ENCODE measurements at places on chromosomes 7 and 10.

GRCh38 chr10:119562097-119562496 is 19.6 kb upstream of the RGS10 start:
- DNase-seq = no peak

DNA sequence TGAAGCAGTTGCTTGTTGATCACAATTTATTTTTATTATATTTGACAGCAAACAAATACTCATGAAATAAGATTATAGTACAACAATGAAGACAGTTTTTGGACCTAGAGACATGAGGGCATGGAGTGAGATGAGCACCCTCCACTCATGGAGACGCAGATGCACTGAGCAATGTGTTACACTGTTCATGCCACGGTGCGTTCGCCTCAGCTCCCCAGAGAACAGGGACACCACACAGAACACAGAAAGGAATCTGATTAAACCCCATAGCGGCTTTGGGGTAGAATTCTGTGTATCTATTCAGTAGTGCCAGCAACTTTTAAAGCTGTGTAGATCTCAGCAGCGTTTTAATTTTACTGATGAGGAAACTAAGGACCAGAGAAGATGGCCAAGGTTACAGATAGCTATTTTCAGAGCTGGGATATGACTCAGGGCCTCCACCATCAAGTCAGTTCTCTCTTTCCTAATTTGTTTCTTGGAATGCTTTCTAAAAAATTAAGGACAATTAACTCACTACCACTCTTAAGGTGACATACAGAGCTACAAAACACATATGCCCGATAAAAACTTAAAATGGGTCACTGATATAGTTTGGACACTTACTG is 33.6 kb downstream of the FAM25A start:
- no peak for DNase-seq

- DNase-seq = no peak
Measured at GRCh38 chr10:3666525-3667302, 118.3 kb downstream of the KLF6 start.

- no peak for DNase-seq
Measured at GRCh38 chr7:85167636-85168035, 19.2 kb downstream of the SEMA3D start.

DNA sequence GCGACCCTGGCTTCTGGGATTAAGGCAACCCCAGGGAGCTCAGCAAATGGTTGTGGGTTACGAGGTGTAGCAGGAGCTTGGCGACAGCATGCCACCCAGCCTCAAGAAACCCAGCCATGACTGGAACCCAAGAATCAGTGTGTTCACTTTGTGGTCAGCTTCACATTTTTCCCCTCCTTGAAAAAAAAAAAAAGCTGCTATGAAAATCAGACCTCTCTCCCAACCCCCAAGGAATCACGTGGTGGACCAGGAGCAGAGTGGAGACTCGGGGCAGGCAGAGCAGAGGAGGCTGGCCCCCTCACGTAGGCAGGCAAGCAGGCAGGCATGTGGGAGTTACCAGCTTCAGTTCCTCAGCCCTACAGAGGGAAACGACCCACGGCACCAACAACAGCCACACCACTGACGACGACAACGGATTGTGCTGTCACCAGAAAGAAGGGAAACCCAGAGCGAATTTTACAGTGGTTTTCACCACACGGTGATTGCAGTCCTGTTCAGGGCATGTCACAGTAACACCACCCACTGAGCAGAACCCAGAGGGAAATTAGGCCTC is 203.4 kb downstream of the SLC25A13 start:
- DNase-seq = no peak

DNA sequence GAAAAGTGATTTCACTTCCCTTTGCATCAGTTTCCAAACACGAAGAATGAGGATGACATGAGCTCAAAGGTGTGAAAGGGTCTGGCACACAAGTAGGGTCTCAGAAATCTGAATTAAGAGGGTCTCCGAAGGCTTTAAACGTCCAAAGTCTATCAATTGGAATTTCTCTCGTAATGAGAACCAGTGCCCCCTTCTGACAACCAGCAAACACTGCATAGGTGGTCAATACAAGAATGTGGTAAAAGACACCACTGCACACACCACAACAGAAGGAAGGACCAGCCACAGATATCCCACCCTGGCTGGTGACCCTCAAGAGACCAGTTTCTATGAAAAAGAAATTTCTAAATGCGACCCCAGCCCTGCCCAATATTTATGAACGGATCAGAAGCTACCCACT is 78.1 kb downstream of the CALN1 start:
- no peak for DNase-seq

- no peak for DNase-seq
Measured at GRCh38 chr10:5996696-5997095, 19.4 kb upstream of the IL15RA start.

DNA sequence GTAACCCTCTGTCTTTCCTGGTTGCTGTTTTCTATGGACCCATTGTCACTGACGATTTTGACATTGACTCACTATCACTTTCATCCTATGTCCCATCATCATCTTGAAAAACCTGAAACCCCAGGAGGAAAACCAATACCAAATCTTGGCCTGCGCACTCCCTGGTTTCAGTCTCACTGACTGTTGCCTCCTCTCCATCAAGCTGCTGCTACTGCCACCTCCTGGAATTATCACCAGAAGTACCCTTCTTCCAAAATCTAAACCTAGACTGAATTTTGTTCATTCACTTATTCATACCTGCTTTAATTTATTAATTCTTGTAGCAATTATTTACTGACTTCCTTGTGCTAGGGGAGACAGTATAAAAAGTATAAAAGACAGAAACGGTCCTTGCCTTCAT is 44.5 kb upstream of the ACBD5 start:
- no peak for DNase-seq

DNA sequence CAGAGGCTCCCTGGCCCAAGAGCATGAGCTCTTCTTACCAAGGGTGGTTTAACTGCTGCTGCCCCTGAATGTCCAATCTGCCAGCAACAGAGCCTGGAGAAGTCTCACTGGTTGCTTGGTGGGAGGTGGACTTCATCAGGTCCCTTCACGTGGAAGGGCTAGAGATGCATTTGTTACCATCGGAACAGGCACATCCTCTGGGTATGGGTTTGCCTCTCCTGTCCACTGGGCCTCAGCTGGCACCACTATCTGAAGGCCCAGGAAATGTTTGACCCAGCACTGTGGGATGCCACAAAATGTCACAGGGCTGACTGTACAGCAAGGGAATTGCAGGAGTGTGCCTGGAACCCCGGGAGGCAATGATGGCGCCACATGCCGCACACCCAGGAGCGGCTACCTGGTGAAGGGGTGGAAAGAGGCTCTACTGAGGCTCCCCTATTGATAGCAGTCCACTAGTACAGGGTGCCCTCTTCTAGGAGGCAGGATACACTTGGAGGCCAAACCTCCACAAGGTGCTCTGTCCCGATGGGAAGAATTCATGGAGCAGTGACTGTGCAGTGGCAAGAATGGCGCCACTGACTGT is 603.1 kb upstream of the MGMT start:
- DNase-seq = no peak

GRCh38 chr7:55235115-55235514 is 130.0 kb upstream of the LANCL2 start:
- no peak for DNase-seq

DNA sequence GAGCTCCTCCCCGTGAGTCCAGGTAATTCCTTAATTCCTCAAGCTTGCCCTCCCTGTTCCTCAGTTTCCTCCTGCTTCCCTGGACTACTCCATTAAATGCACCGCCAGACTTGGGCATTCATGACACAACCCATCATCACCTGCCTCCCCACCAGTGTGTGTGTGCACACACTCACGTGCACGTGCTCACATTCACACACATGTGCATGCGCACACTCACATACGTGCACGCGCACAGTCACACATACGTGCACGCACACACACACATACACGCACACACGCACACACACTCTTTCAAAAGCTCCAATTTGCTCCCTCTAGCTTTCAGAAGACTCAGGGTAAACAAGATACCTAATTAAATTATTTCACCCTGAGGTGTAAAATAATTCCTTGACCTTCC is 216.7 kb downstream of the FAM107B start:
- DNase-seq = no peak

DNA sequence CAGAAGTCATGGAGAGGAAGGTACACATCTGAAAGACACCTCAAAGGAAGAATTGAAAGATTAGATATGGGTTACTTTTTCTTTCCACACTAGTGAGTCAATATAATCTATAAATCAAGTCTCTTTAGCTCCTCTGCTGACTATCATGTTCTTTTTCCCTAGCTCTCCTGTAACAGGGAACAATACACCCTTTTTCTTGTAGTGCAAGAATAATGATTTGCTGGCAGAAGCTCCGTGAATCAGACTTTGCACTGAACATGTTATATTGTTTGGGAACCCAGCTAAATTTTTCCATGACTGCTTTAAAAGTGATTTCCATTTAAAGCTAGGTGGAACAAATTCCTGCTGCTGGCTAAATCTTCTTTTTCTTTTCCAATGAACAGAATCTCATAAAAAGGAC is 756.6 kb upstream of the C7orf33 start:
- DNase-seq = no peak

DNA sequence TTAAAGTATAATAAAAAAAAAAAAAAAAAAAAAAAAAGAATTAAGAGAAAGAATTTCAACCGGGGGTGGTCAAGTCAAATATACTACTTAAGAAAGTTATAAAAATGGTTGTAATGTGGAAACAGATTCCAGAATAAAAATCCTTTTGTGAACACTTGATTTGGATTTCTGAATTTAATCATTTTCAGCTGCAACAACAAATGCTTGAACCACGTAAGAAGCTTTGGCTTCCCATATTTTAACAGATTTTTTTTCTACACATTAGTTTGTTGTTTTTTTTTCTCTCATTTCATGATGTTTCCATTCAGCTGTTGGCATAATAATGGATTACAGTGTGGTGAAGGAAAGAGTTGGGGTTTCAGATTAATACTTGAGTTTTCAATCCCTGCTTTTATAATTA is 137.3 kb upstream of the AGR3 start:
- no peak for DNase-seq

- no peak for DNase-seq
Measured at GRCh38 chr10:100647928-100648327, 97.5 kb upstream of the PAX2 start.

- no peak for DNase-seq
Measured at GRCh38 chr7:32661501-32661900, 166.2 kb downstream of the AVL9 start.

DNA sequence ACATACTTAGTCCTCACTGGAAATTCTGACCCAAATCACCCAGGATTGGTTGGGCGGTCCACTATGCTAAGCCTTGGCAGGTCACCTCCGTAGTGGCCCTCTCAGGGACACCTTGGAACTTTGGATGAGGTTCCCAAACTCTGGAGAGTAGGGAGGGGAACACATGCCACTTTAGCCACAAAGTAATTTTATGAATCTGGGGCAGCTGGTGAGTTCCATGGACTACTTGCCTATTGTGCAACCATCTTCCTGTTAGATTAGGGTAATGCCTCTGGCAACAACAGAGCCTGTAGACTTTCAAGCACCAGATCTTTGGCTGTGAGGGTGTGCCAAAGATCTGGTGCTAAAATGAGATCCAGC is 77.7 kb downstream of the ITGB8 start:
- DNase-seq = no peak

DNA sequence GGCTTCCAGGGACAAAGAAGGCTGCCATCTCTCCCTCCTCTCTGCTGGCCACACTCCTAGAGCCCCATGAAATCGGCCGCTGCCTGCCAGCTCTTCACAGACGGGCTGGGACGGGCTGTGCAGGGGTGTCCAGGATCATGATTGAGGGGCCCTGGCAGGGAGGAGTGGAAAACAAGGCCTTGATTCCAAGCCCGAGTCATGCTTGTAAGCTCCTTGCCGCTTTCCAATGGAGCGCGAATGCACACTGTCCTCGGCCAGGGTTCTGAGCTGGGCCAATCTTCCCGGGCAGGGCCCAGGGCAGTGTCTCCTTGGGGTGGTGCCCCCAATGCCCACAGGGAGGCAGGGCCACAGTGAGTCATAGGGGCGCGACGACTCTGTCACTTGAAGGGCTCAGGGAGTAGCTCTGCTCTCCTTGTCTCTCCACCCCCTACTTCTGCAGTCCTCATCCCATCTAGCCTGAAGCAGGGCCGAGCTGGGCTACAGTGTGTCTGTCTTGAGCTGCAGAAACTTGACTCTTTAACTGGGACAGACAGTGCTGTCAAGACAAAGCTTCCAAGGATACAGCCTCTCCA is 186.2 kb upstream of the SVIL start:
- no peak for DNase-seq

GRCh38 chr10:115866691-115867090 is 406.3 kb downstream of the GFRA1 start:
- no peak for DNase-seq

DNA sequence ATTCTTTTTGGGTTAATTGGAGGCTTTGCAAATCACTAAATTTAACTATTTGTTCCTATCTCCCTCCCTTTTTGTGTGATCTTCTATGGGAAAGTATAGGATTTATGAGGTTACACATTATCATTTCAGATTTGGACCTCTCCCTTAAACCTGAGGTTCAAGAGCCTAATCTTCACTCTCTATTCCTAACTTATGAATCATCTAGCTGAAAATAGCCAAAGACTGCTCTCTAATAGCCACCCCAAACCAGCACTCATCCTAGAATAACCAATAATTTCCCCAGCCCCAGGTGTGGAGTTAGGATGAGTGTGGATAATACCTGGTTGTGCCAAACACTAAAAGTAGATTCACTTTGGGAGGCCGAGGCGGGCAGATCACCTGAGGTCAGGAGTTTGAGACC is 499.2 kb downstream of the GFRA1 start:
- DNase-seq = no peak

DNA sequence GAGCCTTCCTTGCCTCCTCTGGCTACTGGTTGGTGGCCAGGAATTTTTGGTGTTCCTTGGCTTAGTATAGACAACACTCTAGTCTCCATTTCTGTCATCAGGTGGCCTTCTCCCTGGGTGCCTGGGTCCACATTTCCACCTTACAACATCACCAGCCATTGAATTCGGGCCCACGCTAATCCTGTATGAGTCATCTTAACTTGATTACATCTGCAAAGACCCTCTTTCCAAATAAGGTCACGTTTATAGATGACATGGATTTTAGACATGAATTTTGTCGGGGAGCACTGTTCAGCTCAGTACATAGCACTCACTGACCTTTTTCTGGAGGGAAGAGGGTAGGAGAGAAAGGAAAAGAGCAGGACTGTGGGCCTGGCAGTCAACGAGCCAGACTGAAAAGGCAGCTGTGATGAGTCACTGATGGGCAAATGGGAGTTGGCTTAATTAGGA is 39.4 kb downstream of the MMRN2 start:
- DNase-seq = no peak

GRCh38 chr10:69498711-69499471 is 47.6 kb downstream of the TSPAN15 start:
- DNase-seq = no peak

DNA sequence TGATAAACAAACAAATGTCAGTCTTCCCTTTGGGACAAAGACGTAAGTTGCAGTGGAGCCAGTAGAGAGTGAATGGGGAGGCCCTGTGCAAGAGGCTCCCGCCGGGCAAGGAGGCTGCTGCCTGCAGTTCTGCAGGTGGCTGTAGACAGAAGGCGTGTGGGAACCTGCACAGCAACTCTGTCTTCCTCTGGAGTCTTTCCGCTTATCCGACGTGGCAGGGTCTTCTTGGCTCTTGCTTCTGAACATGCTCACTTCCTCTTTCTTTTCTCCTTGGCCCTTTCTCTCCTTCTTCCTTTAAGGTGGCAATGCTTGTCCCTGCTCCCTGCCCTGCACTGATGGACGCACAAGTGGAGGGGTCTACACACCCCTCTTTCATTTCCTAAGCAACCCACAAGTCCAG is 122.5 kb downstream of the HIPK2 start:
- DNase-seq = no peak
